ENCODE measurements at places on chromosomes 5 and 9.

GRCh38 chr5:83590966-83591365 lies 119.4 kb downstream of the VCAN start:
- DNase-seq = no peak

- DNase-seq = no peak
Measured at GRCh38 chr9:129370770-129371169, 192.7 kb upstream of the IER5L start.

- no peak for DNase-seq
Measured at GRCh38 chr5:41223962-41224361, 10.6 kb upstream of the C6 start.

- no peak for DNase-seq
Measured at GRCh38 chr9:16871336-16872151, 1.1 kb upstream of the BNC2 start.

- no peak for DNase-seq
Measured at GRCh38 chr5:140595538-140596300, 31.1 kb downstream of the SLC35A4 start.

GRCh38 chr5:176410486-176411180 lies 5.7 kb downstream of the CLTB start:
- DNase-seq = no peak

DNA sequence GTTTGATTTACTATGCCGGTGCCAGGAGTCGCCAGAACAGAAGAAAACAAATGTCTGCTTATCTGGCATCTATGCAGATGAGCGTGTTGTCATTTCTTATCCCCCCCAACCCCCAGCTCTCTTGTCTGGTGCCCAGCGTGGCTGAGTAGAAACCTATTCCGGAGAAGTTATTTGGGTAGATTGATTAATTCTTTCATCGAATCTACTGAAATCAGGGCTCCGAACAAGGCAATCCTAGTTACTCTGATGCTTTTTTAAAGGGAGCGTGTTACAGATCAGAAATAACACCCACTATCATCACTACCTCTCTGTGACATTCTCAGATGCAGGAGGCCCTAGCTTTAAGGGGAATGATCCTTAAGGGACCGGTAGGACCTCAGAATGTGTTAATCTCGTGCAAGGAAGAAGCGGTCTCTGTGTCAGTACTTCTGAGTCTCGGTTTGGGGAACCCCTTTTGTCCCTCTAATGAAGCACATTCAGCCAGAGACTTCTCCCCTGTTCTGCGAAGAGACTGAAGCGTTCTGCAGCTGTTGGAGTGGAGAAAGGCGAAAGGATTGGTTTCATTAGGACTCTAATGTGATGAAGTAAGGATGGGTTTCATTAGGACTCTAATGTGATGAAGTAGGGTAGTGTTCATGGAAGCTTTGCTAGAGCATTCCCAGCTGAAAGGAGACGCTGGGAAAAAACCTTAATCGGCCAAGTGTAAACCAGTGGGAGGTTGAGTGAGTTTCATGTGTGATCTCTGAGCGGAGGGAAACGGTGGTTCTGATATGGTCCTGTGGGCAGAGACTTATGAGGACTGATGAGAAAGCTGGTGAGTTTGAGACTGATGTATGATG lies 1.5 kb downstream of the PIP5K1B start:
- DNase-seq = no peak

GRCh38 chr5:53482717-53483638 lies 2.5 kb downstream of the FST start:
- peak; percentile 22 for DNase-seq

GRCh38 chr5:143586781-143587362 lies 183.4 kb upstream of the NR3C1 start:
- no peak for DNase-seq

DNA sequence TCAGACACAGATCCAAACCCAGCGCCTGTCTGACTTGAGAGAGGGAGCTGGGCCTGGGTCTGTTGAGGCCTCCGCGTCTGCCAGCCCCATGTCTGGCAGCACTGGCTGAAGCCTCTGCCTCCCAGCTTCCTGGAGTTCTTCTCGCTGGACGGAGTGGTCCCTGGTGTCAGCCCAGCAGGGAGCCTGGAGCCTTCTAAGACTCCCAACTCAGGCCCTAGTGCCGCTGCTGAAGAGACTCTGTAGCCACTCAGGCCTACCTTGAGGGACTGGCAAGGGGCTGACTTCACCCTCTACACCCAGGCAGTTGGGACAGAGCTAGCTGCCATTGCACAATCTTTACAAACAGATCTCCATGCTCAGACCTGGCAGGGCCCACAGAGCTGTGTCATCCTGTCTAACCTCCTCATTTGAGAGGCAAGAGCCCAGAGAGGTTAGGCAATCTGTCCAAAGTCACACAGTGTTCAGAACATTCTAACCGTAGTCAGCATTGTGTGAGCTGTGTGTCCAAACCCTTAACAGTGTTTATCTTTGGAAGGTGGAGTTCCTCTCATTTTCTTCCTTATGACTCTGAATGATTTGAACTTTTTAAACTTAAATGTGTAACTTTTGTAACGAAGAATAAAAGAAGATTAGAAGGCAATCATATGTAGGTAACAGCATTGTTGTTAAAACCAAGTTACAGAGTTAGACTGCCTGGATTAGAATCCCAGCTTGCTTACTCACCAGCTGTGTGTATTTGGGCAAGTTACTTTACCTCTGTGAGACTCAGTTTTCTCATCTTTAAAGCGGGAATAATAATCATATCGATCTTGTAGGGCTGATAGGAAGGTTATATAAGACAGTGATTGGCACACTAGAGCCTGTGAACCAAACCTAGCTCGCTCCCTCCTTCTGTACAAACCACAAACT lies 4.6 kb upstream of the DUSP1 start:
- DNase-seq = no peak

DNA sequence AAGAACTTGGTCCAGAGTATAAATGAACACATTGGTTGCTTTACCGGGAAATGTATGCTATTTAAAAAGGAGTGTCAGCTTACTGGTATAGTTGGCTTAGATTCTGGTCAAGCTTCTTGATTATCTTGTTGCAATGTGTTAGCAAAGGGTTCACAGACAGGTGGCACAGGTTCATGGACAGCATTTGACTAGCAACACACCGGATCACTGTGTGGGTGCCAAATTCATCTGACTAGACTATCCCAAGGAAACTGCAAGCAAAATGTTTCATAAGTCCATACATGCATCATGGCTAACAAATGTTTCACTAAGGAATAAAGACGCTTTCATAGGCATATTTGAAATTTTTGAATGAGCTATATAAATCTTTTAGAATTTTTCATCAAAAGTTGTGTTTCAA lies 274.1 kb downstream of the PLK2 start:
- no peak for DNase-seq

- DNase-seq = no peak
Measured at GRCh38 chr5:140631036-140631417, 1.9 kb downstream of the CD14 start.

- no peak for DNase-seq
Measured at GRCh38 chr5:3346111-3346820, 249.4 kb upstream of the IRX1 start.

DNA sequence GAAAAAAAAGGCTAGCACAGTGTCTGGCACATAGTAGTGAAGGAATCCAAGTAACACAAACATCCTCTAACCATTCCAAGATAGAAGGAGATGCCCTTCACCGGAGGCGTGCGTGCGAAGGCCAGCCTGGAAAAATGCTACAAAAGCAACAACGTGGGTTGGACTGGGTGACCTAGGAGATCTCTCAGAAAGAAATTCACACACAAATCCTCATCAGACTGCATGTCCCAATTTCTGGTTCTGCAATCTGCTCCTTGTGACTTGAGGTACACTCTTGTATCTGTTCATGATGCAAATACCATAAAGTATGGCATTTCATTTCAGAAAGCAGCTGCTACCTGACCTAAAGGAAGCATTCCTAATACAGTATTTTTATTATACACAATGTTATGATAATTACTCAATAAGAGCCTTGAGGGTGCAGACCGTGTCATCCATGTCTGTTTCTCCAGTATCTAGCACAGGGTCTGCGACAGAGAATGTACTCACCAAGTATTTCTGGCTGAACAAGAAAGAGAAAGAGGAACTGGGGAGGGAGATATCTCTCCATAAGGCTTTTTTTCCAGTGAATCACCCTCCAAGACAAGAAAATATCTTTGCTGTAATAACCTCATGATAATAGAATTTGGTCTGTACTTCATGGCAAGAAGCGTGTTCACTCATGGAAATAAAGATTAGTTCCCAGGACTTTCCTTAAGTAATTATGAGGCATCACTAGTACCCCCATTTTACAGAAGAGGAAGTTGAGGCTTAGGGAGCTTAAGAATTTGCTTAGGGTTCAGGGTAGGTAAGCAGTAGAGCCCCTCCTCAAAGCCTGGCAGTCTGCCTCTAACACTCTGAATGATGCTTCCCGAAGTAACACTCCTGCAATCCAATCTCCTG lies 138.3 kb downstream of the CDK5RAP2 start:
- no peak for DNase-seq

DNA sequence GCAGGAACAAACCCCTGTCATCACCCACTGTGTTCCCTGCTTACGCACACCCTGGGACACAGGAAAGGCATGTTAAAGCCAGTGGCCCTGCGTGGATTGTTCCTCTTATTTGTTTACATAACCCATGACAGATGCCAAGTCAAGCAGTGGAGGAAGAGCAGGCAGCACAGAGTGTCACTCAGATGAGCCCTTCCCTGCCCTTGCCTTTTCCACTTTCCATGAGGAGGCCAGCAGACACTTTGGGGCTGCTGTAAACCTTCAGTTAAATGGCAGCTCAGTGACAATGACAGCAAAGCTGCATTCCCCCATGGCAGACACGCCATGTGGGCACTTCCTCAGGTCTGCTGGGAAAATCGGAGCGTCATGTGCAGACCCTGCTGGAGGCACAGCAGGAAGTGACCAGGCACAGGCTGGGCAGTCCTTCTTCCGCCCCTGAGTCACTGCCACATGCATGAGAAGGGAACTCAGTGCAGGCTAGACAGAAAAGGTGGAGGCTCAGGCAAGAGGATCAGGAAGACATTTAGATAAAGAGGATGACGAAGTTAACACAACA lies 216.8 kb upstream of the PIK3R1 start:
- DNase-seq = no peak

- DNase-seq = no peak
Measured at GRCh38 chr5:71883742-71884103, 164.6 kb downstream of the CARTPT start.

DNA sequence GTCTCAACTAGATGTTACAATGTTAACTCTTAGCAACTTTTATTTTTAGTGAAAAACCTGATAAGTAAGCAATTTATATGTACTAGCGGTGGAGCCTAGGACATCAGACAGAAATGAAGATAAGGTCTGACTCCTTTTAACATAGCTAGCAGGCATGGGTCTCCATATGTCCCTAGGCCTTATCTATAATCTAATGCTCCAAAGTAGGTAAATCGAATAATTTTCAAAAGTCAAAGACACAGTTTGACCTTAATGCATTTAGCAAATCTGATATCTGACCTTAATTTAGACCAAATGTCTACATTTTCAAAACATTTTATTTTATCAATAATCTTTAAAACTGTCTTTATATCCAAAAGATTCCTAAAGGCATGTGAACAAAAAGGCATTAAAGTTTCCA lies 305.0 kb upstream of the CCNH start:
- DNase-seq = no peak

- DNase-seq = no peak
Measured at GRCh38 chr5:175728885-175729828, 71.3 kb downstream of the HRH2 start.

- no peak for DNase-seq
Measured at GRCh38 chr5:115333164-115333563, 36.7 kb upstream of the CCDC112 start.

DNA sequence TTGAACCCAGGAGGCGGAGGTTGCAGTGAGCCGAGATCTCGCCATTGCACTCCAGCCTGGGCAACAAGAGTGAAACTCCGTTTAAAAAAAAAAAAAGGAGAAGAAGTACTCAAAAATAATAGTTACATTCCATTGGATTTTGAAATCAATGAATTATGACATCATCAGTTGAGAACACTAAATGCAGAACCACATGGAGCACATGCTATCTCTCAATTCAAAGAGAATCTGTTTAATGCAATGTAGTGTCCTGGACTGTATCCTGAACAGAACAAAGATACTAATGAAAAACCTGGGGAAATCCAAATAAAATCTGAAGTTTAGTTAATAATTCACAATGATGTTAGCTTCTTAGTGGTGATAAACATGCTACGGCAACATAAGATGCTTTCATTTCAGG lies 20.3 kb downstream of the CDC14B start:
- DNase-seq = no peak

- no peak for DNase-seq
Measured at GRCh38 chr5:90569084-90569483, 10.5 kb downstream of the ADGRV1 start.

GRCh38 chr5:32445287-32445758 lies 783 bp upstream of the ZFR start:
- no peak for DNase-seq

GRCh38 chr5:10876006-10876744 lies 115.1 kb upstream of the DAP start:
- DNase-seq = no peak

GRCh38 chr9:110546411-110546871 lies 33.1 kb downstream of the SVEP1 start:
- DNase-seq = no peak

DNA sequence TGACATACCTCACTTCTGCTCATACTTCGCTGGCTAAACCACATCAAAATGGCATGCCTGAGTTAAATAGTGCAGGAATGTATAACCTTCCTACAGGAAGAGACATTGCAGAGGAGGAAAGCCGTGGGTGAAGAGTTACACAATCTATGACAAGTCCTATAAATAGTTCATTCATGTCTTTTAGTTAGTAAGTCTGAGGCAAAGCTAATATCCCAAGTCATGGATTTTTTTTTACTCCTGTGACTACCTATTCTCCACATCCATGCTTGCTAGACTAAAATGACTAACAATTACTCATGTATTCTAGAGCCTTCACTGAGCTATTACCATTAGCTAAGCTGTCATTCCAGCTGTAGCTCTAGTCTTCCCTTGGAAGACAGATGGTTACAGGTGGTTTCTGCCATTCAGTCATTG lies 391.3 kb downstream of the NR2F1-AS1 start:
- no peak for DNase-seq

GRCh38 chr5:68279984-68280383 lies 64.4 kb downstream of the PIK3R1 start:
- no peak for DNase-seq

- DNase-seq = no peak
Measured at GRCh38 chr9:97633859-97634490, 354 bp downstream of the NCBP1 start.

DNA sequence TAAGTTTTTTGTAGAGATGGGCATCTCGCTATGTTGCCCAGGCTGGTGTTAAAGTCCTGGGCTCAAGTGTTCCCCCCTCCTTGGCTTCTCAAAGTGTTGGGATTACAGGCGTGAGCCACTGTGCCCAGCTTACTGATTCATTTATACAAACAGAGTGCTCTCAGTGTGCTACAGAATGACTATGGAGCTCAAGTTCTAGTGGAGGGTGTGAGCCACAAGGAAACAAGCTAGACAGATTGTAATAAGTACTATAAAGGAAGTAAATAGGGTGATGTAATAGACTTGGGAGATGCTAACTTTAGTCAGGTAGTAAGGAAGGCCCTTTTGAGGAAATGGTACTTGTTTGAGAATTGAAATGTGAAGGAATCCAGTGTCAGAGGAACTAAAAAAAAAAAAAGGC lies 1.7 kb upstream of the TMEM267 start:
- DNase-seq = no peak

Data from right renal pelvis (tissue), 4 donors.